ENCODE measurements at places on chromosomes 2 and 18. TPM values are rescaled to one million over a fixed set of nuclear protein-coding genes. Genes with fewer than 3 reads are reported as not detected.

The MAL gene
- total RNA-seq: not detected

The PLEK gene
- under 0.01 TPM for total RNA-seq

The CHST10 gene
- total RNA-seq: 14.3 TPM

The ASB1 gene
- 9.7 TPM for total RNA-seq

The ITGA4 gene
- 5.6 TPM for total RNA-seq

The ABHD3 gene
- 6.2 TPM for total RNA-seq

The FMNL2 gene
- 15.6 TPM for total RNA-seq

The MZT2A gene
- 110 TPM for total RNA-seq

The SLC39A6 gene
- total RNA-seq: 22.6 TPM

The GRB14 gene
- total RNA-seq: 11.9 TPM

The RESP18 gene
- not detected for total RNA-seq

The SEMA4C gene
- total RNA-seq: 25.2 TPM

The SPRED2 gene
- total RNA-seq: 1.6 TPM

The ORMDL1 gene
- 50.3 TPM for total RNA-seq

The UGT1A4 gene
- total RNA-seq: not detected

The CENPO gene
- total RNA-seq: 15.2 TPM

The ACKR3 gene
- total RNA-seq: 21.1 TPM

The CNDP1 gene
- total RNA-seq: not detected

The DPYSL5 gene
- total RNA-seq: not detected

The ANO7 gene
- 0.15 TPM for total RNA-seq

The KCNG2 gene
- total RNA-seq: not detected

The FOXD4L1 gene
- not detected for total RNA-seq

The FBXO48 gene
- total RNA-seq: 0.61 TPM

The MALL gene
- 26.6 TPM for total RNA-seq

The SERPINB11 gene
- total RNA-seq: not detected

The MATN3 gene
- 1.4 TPM for total RNA-seq

The ZNF519 gene
- 2.9 TPM for total RNA-seq

The MOB1A gene
- 136 TPM for total RNA-seq

The HADHB gene
- 108 TPM for total RNA-seq

The INSIG2 gene
- total RNA-seq: 18.8 TPM
